ENCODE measurements at places on chromosomes 5 and 9. TPM values are rescaled to one million over a fixed set of nuclear protein-coding genes. Genes with fewer than 3 reads are reported as not detected.

GRCh38 chr9:95077766-95078370 is 239.6 kb downstream of the FANCC start:
- no peaks in the 10 kb centered on the region for H3K27me3 ChIP-seq
- H3K27ac ChIP-seq = no peak overlapping the region
- peaks cover 9% of the 10 kb centered on the region for H3K36me3 ChIP-seq

Gene NEURL1B
- total RNA-seq = 0.37 TPM

DNA sequence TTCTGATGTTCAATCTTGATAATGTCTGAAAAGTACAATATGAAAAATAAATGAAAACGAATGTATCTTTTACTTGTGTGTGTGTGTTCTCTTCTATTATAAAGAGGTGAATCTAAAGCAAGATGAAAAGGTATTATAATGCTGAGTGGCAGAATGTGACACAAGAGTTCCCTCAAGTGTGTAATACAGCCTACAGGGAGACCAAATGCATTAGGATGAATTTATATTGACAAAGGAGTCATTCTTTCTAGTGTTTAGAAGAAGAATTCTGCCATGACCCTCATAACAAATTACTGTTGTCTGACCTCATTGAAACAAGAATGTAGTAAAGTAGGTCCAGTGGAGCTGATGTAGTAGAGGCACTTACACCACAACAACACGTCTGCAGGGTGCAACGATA is 1119.0 kb upstream of the CDH10 start:
- H3K36me3 ChIP-seq = no peaks in the 10 kb centered on the region
- no peak overlapping the region for H3K27ac ChIP-seq
- no peak overlapping the region for H3K4me3 ChIP-seq
- no peaks in the 10 kb centered on the region for H3K4me1 ChIP-seq
- DNase-seq = no peak

GRCh38 chr5:87722286-87722685 is 309.6 kb upstream of the CCNH start:
- no peaks in the 10 kb centered on the region for H3K36me3 ChIP-seq
- H3K4me1 ChIP-seq = no peaks in the 10 kb centered on the region
- DNase-seq = no peak
- no peak overlapping the region for H3K27ac ChIP-seq
- H3K4me3 ChIP-seq = no peak overlapping the region
- no peaks in the 10 kb centered on the region for H3K27me3 ChIP-seq

GRCh38 chr5:83222906-83223305 is 145.6 kb downstream of the XRCC4 start:
- H3K27me3 ChIP-seq = no peaks in the 10 kb centered on the region
- H3K4me1 ChIP-seq = no peaks in the 10 kb centered on the region
- H3K4me3 ChIP-seq = no peak overlapping the region
- H3K36me3 ChIP-seq = no peaks in the 10 kb centered on the region
- DNase-seq = no peak
- H3K27ac ChIP-seq = no peak overlapping the region

GRCh38 chr9:117535434-117535833 is 120.6 kb upstream of the ASTN2 start:
- H3K36me3 ChIP-seq = no peaks in the 10 kb centered on the region
- DNase-seq = no peak
- H3K27me3 ChIP-seq = no peaks in the 10 kb centered on the region
- no peak overlapping the region for H3K4me3 ChIP-seq
- H3K4me1 ChIP-seq = no peaks in the 10 kb centered on the region

DNA sequence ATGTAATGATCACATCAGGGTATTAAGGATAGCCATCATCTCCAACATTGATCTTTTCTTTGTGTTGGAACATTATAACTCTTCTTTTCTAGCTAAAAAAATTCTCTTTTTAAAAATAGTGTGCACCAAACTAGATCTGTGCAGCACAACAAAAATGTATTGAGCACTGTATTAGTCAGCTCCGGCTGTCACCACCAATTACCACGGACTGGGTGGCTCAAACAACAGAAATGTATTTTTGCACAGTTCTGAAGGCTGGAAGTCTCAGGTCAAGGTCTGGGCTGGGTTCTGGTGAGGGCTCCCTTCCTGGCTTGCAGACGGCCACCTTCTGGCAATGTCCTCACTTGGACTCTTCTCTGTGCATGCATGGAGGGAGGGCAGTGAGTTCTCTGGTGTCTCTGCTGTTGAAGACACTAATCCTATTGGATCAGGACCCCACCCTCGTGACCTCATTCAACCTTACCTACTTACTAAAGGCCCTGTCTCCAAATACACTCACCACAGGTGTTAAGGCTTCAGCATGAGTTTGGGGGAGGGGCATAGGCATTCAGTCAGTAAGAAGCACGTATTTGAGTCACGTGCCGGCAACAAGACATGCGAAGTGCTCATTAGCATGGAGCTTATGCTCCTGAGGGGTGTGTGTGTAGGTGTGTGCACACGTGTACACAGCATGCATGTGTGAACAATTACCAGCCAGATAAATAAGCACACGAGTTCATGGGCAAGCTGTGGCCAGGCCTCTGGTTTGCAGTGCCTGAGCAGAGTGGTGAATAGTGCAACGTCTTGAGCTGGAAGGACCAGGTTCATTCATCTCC is 89.4 kb upstream of the SH3PXD2B start:
- no peak for DNase-seq
- H3K36me3 ChIP-seq = no peaks in the 10 kb centered on the region
- H3K4me1 ChIP-seq = no peaks in the 10 kb centered on the region

- no peaks in the 10 kb centered on the region for H3K4me1 ChIP-seq
- no peak overlapping the region for H3K4me3 ChIP-seq
- no peak for DNase-seq
- no peaks in the 10 kb centered on the region for H3K36me3 ChIP-seq
- H3K27me3 ChIP-seq = no peaks in the 10 kb centered on the region
These were observed 80.0 kb upstream of the TRIO start for GRCh38 chr5:14063138-14063537.

Gene SLC6A7
- not detected for total RNA-seq

DNA sequence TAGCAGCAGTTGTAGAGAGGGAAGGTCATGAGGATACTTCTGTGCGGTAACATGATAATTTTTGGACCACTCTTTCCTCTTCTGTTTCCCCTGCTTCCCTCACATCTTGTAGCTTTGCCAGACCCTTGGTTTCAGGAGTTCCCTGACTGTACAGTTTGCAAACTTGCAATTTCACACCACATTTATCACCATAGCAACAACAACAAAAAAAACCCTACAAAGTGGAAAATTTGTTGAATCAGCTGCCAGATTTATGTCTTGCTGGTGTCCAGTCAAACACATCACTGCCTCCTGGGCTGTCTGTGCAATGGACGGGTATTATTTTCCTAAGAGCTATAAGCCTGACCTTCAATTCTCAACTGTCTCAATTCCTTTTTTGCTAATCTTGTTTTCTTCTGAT is 751.6 kb downstream of the TLR4 start:
- DNase-seq = no peak
- no peak overlapping the region for H3K4me3 ChIP-seq
- no peaks in the 10 kb centered on the region for H3K36me3 ChIP-seq

Gene C8G
- 0.76 TPM for total RNA-seq

DNA sequence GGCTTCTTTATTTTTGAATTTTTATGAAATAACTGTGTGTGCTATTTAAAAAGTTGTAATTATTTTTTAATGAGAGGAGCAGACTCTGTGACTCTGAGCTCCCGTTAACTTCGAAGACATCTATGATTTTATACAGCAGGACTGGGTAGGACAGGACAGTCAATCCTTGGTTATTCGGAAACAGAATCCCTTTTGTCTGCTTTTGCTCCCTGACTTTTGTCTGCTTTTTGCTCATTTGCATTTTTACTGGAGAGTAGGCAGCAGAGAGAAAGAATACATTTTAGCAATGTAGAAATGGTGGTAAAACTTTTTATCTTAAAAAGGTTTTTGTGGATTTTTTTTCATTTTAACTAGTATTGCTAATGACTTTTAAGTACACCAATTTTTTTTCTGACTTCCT is 303.6 kb downstream of the ARHGAP26 start:
- H3K36me3 ChIP-seq = peaks cover 37% of the 10 kb centered on the region
- H3K4me1 ChIP-seq = peaks cover 5% of the 10 kb centered on the region
- H3K4me3 ChIP-seq = no peak overlapping the region
- H3K27ac ChIP-seq = no peak overlapping the region

Gene C5orf52
- total RNA-seq = not detected

DNA sequence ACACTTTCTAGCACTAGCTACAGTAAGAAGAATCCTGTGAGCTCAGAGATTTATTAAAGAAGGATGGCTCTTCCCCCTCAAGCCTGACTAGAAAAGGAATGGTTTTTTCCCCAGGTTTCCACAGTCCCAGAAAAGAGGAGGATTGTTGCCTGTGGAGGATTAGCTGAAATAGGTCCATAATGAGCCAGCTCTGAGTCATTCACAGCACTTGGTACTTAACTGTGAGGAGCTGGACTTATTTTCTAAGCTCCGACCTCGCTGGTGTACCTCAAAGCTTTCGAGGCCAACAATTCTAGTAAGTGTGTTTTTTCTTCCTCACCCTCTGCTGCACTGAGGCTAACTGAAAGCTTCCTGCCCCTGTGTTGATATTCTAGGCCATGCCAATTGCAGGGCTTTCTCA is 222.5 kb upstream of the IL12B start:
- no peaks in the 10 kb centered on the region for H3K4me1 ChIP-seq
- H3K27ac ChIP-seq = no peak overlapping the region
- DNase-seq = no peak
- no peak overlapping the region for H3K4me3 ChIP-seq
- peaks cover 26% of the 10 kb centered on the region for H3K27me3 ChIP-seq

GRCh38 chr5:157922026-157922425 is 63.1 kb upstream of the CLINT1 start:
- H3K36me3 ChIP-seq = no peaks in the 10 kb centered on the region
- H3K4me1 ChIP-seq = peaks cover 43% of the 10 kb centered on the region
- H3K27me3 ChIP-seq = no peaks in the 10 kb centered on the region
- no peak for DNase-seq

DNA sequence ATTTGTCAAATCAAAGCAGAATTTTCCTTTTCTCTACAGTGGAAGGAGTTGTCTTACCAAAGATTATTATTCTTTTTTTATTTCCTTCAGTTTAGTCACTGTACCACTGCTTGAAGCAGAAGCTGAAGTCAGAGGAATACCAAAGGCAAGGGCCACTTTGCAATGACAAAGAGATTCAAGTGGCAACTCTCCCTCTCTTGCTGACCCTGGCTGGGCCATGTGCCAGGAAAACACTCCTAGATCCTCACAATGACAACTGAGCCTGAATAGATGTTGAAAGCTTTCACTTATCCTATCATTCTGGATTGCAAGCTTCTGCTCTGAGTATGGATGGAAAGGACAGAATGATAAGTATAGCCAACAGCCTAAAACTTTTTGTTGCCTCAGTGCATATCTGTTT is 618.3 kb downstream of the NR2F1-AS1 start:
- H3K27ac ChIP-seq = no peak overlapping the region
- no peaks in the 10 kb centered on the region for H3K27me3 ChIP-seq
- DNase-seq = no peak
- no peak overlapping the region for H3K4me3 ChIP-seq
- no peaks in the 10 kb centered on the region for H3K36me3 ChIP-seq
